ENCODE measurements at places on chromosomes 13 and 19.

GRCh38 chr19:1067341-1067957 lies 482 bp downstream of the ARHGAP45 start:
- no peak for DNase-seq

GRCh38 chr13:113796211-113796963 lies 37.4 kb downstream of the TMEM255B start:
- no peak for DNase-seq

DNA sequence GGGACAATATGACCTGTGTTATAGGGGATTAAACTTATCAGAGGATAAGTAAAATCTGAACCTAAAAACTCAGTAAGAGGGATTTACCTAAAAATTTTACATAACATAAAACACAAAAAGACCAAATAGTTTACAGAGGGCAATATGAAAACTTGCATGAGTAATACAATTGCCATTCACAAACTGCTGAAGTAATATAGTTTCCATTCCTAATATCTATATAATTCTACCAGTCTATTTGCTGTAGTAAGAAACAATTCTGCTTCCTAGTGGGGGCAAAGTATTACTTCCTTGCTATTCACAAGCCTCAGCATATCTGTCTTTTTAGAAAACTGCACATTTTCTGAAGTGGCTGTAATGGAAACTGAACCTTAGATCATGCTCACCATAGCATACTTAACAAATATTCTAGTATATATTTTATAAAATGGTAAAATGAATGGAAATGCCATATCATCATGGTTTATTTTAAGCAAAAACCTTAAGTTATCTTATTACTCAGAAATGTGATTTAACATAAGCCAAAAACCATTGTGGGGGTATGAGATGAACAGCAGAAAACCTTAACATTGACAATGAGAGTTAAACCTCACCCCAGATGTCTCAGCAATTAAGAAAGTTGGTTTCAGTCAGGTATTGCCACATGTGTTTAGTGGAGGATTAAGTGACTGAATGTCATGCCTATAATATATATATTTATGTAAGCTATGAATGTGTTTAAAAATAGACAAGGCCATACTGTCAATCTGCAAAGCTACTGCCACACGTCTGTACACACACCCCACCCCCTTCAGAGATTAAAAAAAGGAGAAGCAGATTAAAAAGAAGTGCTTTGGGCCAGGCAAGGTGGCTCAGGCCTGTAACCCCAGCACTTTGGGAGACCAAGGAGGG lies 136.8 kb downstream of the MIPEP start:
- DNase-seq, result no peak

GRCh38 chr13:23686948-23687347 lies 116.7 kb downstream of the TNFRSF19 start:
- DNase-seq, result no peak

DNA sequence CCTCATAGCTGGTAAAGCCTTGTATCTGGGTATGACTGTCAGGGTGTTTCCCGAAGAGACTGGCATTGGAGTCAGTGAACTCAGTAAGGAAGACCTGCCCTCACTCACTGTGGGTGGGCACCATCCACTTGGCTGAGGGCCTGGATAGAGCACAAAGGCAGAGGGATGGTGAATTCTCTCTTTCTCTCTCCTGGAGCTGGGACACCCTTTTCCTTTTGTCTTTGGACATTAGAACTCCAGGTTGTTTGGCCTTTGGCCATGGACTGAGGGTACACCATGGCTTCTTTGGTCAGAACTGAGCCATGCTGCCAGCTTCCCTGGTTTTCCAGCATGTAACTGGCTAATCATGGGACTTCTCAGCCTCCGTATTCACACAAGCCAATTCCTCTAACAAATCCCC lies 4.6 kb upstream of the CEACAM1 start:
- DNase-seq, result no peak

DNA sequence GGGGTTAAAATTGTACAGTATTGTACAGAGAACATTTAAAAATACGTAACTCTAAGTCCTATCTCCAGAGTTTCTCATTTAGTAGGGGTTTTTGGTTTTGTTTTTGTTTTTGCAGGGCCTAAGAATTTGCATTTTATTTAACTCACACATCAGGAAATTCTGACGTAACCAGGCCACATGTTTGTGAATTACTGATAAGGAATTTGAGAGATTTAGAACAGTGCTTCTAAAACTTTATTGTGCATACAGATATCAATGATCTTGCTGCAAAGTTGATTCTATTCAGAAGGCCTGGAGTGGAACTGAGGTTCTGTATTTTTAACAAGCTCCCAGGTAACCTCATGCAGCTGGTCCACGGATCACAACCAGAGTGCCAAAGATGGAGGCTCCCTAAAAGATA lies 49.3 kb downstream of the LIG4 start:
- no peak for DNase-seq

DNA sequence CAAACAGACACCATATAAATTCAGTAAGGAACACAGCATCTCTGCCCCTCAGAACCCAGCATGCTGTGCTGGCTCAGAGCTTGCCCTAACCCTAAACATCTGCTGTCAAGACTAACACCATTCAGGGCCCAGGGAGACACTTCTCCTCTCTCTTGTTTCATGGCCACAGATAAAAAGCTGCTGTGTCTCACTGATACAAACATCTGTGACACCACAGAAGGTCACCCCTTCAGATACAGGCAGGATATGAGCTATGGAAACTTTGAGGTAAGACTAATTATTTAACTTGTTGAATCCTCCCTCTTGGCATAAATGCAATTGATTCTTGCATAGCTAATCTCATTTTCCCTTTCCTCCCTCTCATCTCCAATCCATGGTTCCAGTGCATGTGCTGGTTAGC lies 61.6 kb upstream of the GPR12 start:
- no peak for DNase-seq

DNA sequence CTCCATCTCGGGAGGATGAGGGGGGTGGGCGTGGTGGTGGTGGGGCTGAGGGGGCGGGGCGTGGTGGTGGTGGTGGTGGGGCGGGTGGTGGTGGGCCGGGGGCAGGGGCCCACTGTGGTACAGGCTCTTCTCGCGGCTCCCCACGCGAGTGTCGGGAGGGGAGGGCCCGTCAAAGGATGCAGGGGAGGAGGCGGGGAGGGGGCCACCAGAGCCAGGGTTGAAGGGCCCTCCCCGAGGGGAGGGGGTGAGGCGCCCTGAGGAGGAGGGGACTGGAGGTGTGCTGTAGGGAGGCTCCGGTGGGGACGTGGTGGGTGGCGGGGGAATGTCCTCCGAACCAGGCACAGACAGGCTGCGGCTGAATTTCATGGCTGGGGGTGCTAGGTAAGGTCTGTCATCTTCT lies 19.6 kb downstream of the C19orf81 start:
- no peak for DNase-seq

- peak; percentile 99 for DNase-seq
Observed at GRCh38 chr19:3505598-3506383, at the start of gene FZR1. Gene FZR1, plus strand, starts transcription at chr19:3506311. Its CDS starts 16,679 bp downstream, at chr19:3522990.

Data from activated T-helper 1 cell treated with anti-CD3 and anti-CD28 coated beads, Interleukin-2, amount 50 U/mL, for 16 hours (primary cell).